ENCODE measurements at places on chromosomes 16 and 17. TPM values are rescaled to one million over a fixed set of nuclear protein-coding genes. Genes with fewer than 3 reads are reported as not detected.

GRCh38 chr17:62790564-62790986 lies 17.5 kb downstream of the MARCHF10 start:
- no peak for DNase-seq

DNA sequence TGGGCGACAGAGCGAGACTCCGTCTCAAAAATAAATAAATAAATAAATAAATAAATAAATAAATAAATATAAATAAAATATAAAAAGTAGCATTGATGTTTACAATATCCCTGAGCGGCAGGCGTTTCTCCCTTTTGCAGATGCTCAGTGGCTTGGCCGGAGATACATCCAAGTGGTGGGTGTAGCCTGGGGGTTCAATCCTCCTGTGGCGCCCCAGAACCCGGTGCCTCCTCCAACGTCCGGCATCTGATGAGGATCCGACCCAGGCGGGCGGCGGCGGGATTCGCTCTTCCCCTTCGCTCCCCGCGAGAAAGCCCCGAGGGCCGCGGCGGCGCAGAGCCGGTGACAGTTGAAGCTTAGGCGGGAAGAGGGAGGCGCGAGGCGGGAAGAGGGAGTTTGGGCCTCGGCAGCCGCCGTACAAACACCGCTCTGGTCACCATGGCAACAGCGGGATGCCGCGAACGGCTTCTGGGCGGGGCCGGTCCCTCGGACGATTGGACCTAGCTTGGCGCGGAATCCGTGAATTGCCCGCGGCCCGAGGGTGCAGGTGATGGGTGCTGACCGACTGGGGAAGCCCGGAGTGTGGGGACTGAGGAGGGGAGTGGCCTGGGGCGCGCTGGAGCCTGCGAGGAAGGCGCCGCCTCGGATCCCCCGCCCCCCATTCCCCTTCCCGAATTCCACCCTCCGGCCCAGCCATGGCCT lies 12.7 kb upstream of the ALDOA start:
- peak; percentile 94 for DNase-seq

- DNase-seq = no peak
These were observed 36.4 kb downstream of the SEC14L1 start for GRCh38 chr17:77177002-77177741.

DNA sequence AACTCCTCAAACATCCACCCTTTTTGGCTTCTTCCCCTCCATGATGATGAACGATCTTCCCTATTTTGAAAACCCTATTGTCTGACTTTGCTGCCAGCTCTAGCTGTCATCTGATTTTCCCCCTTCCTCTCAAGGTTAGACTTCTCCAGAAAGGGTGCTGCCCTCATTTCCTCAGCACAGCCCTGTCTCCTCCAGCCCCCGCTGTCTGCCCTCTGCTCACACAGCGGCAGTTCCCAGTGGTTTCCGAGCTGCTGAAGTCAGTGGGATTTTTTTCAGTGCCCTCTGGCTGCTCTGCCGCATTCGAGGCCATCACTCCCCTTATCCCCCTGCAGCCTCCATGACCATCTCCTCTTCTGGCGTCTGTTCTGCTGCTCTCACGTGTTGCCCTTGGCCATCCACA lies 26.6 kb upstream of the C17orf107 start:
- DNase-seq = no peak

- no peak for DNase-seq
These were observed 27.1 kb downstream of the ARHGAP23 start for GRCh38 chr17:38455288-38455915.

DNA sequence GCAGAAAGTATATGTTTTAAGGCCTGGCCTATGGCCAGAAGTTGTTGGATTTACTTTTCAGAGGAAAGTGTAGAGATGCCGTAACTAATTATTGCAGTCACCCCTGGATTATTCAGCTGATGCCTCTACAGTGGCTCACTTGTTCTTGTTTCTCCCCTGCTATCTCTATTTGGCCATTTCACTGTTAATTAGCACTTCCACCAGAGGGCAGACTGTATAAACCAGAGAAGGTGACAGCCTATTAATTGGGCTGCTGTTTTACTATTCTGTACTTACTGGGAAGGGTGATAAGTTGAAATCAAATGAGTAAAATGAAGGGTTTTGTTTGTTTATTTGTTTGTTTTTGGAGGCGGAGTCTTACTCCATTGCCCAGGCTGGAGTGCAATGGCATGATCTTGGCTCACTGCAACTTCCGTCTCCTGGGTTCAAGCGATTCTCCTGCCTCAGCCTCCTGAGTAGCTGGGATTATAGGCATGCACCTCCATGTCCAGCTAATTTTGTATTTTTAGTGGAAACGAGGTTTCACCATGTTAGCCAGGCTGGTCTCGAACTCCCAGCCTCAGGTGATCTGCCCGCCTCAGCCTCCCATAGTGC lies 66.0 kb downstream of the CDK12 start:
- no peak for DNase-seq

- DNase-seq = no peak
These were observed 13.4 kb upstream of the PDK2 start for GRCh38 chr17:50081757-50082156.

DNA sequence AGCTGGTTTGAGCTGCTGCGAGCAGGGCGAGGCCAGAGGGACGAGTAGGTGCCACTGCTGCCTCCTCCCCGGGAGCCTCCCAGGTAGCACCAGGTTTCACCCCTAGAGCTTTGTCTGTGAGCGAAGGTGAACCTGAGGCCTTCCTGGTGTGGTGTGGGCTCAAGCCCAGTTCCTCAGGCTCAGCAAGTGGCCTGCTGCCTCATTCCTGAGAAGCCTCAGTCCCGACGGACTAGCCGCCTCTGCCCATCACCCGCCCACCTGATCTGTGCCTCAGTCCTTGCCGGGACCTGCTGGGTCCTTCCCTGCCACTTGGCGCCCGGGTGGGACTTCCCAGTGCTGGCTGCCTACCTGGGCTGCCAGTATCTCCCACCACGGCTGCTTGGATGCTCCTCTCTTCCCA lies 1.7 kb downstream of the NLRC3 start:
- DNase-seq = no peak

DNA sequence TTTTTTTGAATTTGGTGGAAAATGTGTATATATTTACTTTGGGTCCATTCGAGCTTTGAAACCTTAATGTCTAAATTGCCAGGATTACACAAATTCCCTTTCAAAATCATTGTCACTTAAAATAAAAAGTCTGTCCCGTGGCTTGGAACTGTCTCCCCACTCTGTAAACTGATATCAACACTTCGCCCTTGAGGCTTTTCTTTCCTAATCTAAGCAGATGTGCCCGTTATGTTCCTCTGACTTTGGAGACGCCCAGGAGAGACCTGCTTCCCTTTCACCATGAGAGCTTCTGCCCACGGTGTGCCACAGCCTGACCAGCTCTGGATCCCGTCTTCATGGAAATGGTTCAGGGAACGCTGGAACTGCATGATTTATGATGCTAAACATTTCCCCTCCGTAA lies 151.3 kb downstream of the C16orf95 start:
- DNase-seq = no peak

- DNase-seq = no peak
These were observed 140.0 kb downstream of the IRF8 start for GRCh38 chr16:86038926-86039310.

DNA sequence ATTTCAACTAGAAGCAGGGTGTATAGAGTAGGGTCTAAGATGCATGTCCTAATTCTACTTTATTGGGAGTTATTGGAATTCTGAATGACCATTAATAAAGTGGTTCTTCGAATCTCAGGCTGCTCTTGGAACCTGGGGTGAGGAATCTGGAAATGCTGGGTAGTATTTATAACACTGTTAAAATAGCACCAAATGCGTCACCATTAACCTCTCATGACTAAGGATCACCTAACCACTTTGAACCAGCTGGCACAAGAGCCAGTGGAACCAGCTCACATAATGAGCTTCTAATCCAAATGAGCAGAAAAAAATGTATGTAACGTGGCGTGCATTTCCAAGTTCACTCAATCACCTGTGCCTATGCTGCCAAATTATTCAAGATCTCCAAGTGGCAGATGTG lies 281.7 kb downstream of the GRIN2A start:
- no peak for DNase-seq

- no peak for DNase-seq
These were observed 128.1 kb downstream of the KIF2B start for GRCh38 chr17:53950858-53951250.

DNA sequence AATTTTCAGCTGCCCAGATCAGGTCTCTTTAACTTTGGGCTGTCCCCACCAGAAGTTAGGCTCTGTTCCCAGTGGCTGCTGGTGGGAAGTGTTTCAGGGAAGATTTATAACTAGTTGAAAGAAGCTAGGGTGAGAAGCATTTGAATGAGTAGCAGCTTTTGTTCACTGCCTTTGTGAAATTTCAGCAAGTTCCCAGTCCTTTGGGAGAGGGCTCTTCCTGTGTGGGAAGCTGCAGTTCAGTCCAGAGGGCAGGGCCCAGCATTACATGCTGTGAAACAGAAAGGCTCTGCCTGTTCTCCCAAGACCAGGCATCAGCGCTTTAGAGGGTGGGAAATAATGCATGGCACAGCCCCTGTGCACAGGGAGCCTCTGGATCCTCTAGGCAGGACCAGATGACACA lies 17.8 kb downstream of the PROCA1 start:
- DNase-seq = no peak

DNA sequence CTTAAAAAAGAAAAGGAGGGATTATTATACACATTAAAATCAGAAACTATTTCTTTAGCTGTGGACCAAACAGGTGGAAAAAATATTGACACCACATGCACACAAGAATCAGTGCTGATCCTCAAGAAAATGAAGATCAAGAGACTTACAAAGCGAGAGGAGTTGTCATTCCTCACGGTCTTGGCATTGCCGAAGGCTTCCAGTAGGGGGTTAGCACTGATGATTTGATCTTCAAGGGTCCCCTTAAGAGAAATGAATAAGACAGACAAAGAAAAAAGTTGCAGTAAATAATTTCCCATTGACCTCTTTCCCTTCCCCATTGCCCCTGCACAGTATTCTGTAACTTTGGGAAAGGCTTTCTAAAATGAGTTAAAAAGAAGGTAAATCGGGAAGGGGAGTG lies 6.0 kb downstream of the MYH4 start:
- DNase-seq = no peak

- DNase-seq = no peak
These were observed 187.2 kb downstream of the FOXL1 start for GRCh38 chr16:86765389-86766026.

- no peak for DNase-seq
These were observed 15.6 kb downstream of the PLEKHG4 start for GRCh38 chr16:67294938-67295361.

- no peak for DNase-seq
These were observed 28.9 kb upstream of the RBFOX1 start for GRCh38 chr16:7303660-7304200.

DNA sequence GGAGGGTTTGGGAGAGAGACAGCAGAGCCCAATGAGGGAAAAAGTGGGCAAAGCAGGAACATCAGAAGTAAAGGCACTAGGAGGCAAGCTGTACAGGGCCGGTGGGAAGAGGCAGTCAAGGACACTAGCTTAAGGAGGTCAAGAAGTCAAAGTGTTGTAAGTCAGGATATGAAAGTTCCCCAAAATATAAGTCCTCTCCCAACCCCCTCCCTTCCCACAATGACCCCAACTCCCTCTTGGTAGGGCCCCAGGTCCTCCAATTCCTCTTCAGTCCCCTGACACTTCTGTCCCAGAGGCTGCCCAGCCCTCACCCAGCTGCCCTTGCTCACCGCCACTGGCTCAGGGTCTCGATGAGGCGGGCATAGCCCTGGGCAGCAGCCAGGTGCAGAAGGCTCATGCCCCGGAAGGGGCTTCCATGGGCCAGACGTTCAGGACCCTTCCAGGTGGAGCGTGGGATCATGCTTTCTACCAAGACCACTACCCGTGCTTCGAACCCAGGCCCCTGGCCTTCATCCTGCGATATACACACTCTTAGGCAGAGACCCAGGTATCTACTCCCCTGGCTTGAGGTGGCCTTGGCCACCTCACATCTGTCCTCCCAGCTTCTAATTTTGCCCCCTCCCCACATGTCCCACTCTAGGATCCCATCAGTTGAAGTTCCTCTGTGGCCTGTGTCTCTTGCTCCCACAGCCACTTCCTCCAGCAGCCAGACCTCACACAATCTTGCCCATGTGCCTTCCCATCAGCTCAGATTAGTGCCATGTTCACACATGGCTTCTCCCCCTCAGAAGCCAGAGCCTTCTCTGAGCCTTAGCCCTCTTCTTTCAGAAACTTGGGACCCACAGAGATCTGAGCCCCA lies 5.9 kb upstream of the SPAG7 start:
- DNase-seq = no peak

Gene ARHGAP44
- total RNA-seq = 7.2 TPM

Gene CPHXL2
- not detected for total RNA-seq

Gene USH1G
- not detected for total RNA-seq

Gene PRSS53
- total RNA-seq = 1.2 TPM

Gene ZNF764
- total RNA-seq = 8.9 TPM
